ENCODE measurements at places on chromosomes 2 and 18.

DNA sequence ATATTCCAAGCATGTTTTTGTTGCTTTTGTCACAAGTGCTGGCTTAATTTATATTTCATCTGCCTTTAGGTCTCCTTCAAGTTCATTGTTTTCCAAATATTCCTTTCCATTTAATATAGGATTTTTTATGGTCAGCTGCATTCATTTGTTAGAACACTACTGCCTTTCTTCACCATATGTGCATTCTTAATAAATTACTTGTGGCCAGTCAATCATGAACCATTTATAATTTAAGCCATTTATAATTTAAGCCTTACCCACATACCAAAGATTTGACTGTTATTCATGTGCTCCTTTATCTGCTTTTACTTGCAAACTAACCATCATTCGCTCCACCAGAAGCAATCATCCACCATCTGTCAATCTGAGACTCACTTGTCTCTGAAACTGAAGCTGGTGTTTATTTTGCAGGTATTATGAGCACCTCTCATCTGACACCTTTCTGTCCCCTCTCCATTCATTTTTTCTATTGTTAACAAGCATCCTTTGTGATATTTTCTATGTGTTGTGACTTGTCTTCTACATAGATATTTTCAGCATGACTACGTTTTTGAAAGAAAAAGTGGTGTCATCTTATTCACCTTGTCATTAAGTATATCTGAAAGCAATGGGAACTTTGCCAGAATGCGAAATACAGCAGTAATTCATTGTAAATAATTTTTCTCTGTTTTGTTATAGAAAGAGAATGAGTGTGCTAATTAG lies 786.8 kb downstream of the KCNJ3 start:
- DNase-seq, result no peak

- DNase-seq, result no peak
These were observed 42.9 kb downstream of the SRBD1 start for GRCh38 chr2:45567974-45568789.

DNA sequence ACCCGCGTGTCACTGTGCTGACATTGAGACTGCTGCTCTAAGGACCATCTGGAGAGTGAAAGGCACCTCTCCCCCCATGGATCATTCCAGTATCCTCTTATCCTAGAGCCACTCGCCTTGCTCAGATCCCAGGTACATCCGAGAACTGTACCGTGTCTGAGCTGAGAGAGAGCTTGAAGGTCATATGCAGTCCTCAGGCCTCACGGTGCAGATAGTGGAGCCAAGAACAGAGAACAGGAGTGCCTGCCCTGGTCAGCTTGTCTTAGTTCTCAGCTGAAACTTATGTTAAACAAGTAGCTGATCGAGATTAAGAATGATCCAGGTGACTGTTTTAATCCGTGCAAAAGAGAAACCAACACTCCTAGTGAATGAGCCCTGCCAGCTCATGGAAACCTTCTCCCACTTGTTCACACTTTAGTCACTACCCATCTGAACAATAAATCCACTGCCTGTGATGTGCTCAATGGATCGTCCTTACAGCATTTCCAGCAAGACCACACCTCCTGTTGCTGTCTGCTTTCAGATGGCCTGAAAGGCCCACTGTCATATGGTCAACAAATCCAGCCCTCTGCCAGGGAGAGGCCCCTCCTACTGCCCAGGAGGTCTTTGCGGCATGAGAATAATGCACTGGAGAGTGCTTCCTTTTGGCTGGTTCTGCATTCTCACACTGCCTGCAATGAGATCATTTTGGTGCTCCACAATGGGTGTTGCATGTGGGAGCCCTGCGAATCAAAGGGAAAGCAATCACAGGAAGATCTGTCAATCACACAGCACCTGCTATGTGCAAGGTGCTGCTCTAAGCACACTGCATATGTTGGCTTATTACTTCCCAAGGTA lies 43.7 kb upstream of the APCDD1 start:
- DNase-seq, result no peak

DNA sequence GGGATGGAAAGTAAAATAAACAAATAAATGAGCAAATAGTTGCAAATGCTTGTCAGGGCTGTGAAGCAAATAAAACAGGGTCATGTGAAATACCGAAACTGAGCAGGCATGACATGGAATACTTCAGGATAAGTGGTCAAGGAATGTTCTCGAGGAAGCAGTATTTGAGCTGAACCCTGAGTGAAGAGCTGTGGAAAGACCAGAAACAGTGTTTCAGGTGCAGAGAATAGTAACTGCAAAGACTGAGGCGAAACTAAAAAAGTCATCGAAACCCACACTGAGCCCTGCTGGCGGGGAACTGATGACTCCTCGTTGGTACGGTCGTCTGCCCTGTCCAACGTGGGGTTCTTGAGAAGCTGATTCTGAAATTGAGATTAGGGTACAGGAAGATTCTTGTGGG lies 27.2 kb upstream of the MYCN start:
- no peak for DNase-seq

GRCh38 chr2:23480957-23481797 lies 96.2 kb downstream of the KLHL29 start:
- no peak for DNase-seq

DNA sequence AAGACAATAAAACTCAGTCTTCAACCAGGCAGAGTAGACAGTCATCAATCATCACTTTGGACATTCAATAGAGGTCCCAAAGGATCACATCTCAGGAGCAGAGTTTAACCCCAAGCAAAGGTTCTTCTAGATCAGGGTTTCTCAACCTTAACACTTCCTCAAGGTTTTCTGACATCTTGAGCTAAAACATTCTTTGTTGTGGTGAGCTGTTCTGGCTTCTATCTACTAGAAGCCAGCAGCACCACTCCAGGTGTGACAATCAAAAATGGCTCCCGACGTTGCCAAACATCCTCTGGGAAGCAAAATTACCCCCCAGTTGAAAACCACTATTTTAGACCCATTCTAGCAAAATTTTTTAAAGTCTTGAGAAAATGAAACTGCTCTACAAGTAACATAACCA lies 22.0 kb downstream of the RTTN start:
- DNase-seq, result no peak

DNA sequence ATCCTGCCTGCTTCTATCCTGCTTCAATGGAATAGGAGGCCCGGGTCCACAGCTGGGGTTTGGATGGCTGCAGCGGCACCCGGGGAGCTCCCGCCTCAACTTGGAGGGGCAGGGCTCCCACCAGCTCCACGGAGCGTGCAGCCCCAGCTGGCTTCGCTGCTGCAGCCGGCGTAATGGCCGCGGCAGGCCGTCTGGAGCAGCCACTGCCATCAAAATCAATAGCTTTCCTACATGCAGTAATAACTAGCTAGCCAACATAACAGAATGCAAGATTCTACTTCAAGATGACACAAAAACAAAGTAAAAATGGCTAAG lies 154.2 kb upstream of the RMP24 start:
- no peak for DNase-seq

DNA sequence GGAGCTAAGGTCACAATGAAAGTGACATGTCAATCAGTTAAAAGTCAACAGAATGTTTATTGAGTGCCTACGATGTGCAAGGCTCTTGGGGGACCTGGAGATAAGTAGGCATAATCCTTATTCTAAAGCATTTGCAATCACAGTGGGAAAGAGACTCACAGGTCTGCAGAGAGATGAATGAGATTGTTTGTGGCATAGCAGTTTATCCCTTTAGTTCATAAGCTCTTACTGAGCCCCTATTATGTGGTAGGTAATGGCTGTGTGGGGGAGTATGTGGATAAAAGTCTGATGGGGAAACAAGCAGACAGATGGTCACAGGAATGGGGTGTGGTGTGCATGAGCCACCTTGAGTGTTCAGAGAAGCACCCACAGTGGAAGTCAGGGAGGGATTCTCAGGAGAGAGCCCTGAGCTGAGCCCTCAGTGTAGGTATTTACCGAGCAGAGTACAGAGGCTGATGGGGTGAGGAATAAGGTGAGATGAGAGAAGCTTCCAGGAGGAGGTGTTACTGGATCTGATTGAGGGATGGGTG lies 48.1 kb downstream of the EMILIN2 start:
- DNase-seq, result no peak

DNA sequence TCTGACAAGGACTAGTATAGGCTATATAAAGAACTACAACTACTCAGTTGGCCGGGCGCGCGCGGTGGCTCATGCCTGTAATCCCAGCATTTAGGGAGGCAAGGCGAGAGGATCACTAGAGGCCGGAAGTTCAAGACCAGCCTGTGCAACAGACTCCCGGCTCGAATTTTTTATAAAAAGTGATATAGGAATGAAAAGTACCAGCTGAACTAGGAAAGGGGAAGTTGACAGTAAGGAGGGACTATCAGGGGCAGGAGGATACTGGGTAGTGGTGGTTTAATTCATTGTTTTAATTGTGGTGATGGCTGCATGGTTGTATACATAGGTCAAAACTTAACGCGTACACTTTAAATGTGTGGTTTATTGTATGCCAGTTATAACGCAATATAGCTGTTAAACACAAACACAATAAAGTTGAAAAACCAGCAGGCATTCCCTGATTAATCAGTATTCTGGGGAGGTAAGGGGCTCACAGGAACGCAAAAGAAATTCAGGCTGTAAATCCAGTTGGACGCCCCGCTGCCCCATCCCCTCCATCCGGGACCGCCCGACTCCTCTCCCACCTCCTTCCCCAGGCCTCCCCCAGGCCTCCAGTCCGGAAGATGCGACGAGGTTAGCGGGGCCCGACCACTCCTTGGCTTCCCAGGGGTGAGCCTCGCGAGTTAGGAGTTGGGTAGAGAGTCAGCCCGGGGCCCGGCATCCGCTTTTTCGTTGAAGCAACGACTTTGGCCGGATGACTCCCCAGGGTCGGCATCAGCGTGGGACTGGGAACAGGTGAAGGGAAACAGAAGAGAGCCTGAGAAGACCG lies 746 bp upstream of the POLR1B start:
- no peak for DNase-seq

- no peak for DNase-seq
These were observed 952.4 kb downstream of the EPHA4 start for GRCh38 chr2:220619525-220620220.

DNA sequence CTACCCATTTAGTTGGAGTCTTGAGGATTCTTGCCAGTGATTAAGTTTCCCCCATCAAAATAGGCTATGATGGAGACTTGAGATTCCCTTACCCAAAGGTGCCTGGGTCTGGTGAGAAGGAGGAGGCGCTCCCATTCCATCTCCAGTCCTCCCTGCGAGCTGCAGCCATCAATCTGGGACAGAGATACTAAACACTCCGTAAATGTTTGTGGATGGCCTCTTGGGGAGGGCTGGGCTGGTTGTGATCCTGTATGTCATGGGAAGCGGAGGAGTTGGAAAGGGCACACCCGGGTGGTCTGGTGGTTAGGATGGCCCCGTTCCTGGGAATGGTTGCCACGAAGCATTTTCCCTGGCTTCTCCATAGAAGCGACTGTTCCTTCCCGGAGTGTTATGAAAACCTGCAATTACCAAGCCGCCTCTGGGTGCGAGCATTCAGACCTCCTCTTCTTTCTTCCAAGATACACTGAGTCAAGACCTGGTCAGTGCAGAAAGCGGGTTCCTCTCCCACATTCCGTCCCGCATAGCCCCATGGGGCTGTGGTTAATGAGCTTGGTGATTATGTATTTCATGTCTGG lies 196.9 kb downstream of the CTIF start:
- no peak for DNase-seq

DNA sequence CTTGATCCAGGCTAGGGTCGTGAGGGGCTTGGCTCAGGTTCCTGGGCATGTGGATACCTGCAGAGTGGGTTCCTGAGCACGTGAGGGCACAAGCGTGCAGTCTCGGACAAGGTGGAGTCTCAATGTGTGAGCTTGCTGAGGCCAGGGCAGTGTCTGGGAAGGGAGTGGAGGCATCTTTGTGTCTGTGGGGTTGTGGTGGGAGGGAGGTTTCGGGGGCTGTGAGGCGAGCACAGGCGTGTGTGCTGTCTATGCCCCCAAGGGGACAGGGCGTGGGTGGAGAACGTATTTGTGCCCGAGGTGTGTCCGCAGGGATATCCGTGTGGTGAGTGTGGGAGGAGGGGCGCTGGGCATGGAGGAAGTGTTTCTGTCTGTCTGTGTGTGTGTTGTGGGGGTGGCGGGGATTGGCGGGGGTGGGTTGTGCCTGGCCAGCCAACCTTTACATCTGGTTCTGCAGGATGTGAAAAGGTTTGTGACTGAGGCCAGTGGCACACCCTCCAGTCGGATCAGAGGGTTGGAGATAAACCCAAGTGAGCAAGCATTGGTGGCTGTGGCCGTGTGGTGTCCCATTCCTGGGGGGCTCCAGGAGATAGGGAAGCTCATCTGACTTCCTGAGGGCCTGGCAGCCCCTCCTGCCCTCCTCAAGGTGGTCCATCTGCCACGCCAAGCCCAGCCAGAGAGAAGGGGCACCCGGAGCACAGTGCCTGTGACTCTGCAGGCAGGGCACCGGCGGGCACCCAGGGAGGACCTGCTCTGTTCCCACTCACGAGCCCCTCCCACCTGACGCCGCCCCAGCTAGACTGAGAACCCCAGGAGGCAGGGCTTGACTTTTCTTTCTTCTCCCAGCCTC lies 57.1 kb downstream of the ZFP36L2 start:
- no peak for DNase-seq

DNA sequence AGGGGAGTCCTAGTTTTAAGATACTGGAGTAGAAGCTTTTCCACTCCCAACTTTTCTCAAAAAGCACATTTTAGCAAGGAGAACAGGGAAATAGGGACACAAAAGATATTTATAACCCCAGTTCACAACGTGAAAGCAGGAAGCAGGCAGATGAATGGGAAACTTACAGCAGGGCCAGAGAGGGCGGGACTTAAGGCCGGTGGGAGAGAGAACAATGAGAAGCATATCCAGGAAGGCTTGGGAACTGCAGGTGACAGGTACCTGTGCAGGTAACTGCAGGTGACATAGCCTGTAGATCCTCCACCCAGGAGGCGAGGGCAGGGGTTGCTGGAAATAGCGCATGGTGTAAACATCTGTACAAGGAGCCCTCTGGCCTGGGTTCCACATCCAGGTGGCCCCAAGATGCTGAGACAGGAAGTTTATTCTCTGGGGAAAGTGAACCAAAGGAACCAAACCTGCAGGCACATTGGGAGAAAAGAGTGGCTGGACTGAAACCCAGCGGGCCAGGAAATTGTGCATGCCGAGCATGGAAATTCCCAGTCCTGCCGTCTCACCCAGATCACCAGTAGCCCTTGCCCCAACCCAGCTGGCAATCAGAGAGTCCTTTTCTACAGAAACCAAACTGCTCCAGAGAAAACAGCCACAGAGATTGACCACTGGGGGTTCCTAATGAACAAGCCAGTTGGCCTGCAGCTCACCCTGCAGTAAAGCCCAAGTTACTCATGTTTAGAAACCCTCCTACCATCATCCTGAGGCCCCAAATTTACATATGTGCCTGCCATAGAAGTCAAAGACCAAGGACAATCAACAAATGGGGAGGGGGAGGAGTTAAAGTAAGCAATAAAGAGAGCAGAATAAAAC lies 24.3 kb upstream of the COL6A3 start:
- DNase-seq, result no peak

- DNase-seq, result no peak
These were observed 23.9 kb upstream of the ALLC start for GRCh38 chr2:3633982-3634595.

DNA sequence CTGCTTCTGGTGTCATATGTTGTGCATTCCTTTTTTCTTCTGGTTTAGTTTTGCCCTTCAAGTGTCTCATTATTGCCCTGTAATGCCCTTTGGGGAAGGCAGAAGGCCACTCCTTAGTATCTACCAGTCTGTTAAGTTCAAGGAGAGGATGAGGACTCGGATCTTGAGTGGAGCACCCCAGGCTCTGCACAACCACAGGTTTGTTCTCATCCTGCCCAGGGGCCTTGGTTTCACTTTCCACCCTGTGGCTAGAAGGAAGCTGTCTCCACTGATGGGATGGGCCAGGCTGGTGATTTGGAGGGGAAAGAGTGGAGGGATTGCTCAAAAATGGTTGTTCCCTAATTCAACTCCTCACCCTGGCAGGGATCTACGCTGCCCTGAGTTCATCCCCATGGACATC lies 30.2 kb upstream of the RAB11FIP5 start:
- DNase-seq, result no peak
